ENCODE measurements at places on chromosomes 3 and 15.
A peak's percentile ranks its signal among the peaks of the same experiment; 100 is the strongest.

- no peak for DNase-seq
These were observed 69.3 kb downstream of the RAB11A start for GRCh38 chr15:65938604-65939003.

- no peak for DNase-seq
These were observed 56.9 kb downstream of the MEGF11 start for GRCh38 chr15:66196602-66197001.

GRCh38 chr3:134753999-134754742 is 40.9 kb upstream of the EPHB1 start:
- no peak for DNase-seq

DNA sequence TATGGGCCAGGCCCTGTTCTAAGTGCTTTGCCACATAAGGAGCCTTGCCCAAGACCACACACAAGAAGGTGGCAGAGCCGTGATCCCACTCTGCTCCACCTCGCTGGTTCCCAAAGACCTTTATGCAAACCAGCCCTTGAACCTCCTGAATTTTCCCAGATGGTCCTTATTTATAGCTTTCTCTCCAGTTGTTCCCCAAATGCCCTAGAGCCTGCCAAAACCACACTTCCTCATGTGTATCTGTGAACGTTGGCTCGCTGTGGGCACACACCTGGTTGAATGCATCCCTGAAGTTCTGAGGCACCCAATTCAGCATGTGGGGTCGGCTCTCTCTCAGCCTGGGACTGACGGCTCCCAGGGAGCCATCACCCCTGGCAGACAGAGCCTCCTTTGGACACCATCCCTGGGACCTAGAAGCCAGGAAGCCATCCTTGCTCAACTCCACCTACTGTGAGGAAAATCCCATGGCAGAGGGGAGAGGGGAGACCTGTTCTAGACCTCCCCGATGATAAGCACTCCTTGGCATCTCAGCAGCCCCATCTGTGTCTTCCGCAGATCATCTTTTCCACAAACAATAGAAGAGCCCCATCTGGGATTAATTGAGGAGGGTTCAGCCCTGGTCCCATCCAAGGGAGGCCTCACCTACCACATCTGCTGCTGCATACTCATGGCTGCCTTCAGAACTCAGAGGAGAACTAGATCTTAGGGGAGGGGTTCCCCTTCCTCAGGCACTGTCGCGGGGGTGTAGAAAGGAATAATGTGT is 42.3 kb upstream of the LIMD1 start:
- DNase-seq = no peak

DNA sequence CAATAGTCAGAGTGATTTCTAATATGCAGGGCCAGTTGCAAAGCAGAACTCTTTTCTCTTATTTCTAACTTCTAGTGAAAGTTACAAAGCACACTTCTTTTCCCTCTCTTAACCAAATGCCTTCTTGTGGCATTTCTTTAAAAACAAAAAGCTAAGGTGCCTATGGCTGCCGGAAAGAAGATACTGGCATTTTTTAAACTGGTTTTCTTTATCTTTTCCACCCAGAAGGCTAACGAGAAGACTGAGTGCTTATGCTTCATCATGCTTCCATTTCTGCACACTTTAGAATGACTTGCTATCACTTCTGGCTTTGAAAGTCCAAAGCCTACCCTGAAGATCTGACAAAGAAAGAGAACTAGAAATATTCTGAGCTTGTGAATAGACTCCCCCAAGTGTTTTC is 141.3 kb downstream of the P2RY1 start:
- DNase-seq = no peak

DNA sequence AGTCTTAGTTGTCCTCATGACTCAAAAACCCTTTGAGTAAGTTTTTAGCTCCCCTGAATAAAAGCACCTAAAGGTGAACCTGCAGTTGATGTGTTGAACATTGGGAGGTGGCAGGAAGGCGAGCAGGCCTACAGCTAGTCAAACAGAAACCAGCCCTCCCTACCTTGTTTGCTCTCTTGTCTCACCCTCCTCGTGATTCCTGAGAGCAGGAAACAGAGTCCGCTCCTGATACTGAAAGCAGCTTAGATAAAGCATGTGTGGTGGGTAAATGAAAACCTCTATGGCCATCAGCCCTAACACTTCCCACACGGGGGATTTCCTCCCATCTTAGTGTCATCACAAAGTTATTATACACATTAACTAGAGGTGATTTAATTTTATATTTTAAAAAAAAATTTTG is 21.8 kb upstream of the CLDN18 start:
- DNase-seq = no peak

DNA sequence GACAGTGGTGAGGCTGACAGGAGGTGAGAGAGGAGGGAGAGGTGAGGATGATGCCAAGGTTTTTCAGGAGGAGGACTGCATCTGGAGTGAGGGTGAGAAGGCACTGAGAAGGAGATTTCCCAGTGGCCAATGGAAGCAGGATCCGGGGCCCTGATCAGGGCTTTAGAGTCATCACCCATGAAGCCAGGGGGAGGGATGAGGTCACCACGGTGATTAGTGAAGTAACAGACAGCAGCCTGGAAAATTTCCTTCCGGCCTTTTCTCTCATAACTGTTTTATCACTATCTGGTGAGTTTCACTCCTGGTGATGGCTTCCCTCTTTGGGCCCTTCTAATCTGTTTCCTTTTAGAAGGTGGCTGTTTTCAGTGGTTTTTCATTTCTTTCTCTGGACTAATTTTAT is 80.5 kb upstream of the WNT5A start:
- no peak for DNase-seq

DNA sequence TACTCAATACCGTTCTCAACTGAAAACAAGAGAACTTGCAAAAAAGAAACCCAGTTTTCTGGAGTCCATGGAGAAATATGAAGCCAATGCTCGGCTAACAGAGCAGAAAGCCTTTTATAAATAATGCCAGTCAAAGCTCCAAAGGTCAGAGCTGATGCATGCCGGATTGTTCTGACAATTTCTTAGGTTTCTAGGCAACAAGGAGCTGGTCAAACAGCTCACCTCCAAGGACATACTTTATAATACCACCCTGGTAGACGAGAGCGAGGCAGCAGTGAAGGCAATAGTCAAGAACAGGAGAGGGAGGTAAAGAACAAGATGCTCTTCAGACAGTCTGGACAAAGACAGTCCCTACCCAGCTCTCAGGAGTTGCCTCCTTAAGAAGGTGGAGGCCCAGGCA is 111.1 kb downstream of the UBE3A start:
- DNase-seq = no peak

DNA sequence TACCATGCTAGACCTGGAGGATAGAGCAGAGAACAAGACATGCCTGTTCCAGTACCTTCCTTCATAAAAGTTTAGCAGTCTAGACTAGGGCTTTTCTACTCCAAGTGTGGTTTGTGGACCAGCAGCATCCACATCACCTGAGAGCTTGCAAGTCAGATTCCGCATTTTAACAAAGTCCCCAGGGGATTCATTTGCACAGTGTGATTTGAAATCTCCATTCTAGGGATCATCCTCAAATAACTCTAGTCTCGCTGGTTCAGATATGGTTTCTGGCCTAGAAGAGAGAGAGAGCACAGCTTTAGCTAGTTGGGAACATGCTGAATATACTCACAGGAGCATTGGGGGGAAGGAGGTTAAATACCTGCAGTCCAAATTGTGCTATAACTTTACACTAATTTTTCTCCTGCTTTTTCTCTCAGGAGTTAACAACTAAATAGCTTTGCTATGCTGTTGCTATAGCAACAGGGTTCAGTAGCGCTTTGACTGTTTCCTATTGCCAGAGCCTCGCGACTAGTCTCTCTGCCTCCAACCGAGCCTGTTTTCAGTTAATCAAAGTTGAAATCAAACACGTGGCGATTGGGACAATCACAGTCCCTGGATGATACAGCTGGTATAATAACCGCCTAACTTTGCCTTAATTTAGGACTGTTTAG is 64.0 kb upstream of the RASGRF1 start:
- no peak for DNase-seq

DNA sequence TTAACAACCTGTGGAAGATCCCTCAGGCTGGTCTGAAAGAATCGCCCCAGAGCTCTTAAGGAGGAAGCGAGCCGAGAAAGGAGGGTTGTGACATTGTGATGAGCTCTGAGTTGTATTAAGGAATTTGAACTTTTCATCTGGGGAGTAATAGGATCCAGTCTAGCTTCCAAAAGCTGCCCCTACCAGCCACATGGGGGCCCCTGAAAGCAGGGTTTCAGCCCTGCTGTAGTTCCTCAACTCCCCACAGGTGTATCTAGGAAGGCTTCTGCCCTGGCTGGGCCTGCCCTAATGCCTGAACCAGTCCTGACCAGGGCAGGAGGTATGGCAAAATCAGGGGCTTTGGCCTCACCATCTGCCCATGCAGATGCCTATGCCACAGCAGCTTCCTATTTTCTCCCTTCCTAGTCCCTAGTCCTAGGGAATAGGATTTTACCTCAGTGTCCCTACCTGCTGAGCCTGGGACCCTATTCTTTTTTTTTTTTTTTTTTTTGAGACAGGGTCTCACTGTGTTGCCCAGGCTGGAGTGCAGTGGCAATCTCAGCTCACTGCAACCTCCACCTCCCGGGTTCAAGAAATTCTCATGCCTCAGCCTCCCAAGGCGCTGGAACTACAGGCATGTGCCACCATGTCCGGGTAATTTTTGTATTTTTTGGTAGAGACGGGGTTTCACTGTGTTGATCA is 5.0 kb upstream of the AP3S2 start:
- peak; percentile 68 for DNase-seq

DNA sequence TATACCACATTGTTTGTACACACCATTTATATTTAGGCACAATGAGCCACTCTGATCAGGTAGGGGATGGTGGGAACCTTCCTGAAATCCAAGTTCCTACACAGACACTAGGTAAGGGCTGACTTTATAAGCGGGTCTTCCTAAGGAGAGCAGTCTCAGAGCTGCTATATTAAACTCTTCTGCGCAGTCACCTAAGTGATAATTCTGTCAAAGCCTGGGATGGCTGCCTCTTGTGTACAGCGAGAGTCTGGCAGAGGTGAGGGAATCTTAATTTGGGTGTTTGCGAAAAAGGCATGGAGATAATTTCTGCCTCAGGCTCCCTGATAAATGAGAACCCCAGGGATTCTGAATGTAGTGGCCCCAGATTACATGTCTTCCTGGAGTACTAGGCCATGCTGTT is 113.1 kb downstream of the EDEM1 start:
- DNase-seq = no peak

- DNase-seq = no peak
These were observed 356.3 kb upstream of the TBL1XR1 start for GRCh38 chr3:177553579-177553978.

DNA sequence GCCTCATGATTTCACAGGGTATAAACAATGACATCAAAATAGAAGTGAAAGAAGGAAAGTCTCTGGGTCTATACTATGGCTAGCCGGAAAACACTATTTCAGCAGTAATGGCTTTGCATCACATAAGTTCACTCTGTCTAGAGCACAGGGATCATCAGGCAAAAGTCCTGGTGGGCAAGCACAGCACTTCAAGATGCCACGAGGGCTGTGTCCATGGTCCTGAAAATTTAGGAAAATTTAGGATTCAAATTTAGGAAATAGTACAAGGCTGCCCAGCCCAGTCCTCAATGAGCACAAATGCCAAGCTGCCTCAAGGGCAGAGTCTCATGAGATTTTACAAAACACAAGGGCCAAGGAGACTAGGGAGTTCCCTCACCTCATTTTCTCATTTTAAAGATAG is 54.1 kb downstream of the RORA start:
- no peak for DNase-seq

GRCh38 chr3:31439890-31440750 is 92.6 kb upstream of the STT3B start:
- DNase-seq = no peak

GRCh38 chr3:122755491-122755890 is 38.1 kb downstream of the HSPBAP1 start:
- no peak for DNase-seq

- no peak for DNase-seq
These were observed 175.9 kb downstream of the PDZRN3 start for GRCh38 chr3:73448761-73449301.

GRCh38 chr15:70376929-70377691 is 279.4 kb upstream of the TLE3 start:
- peak; percentile 70 for DNase-seq

DNA sequence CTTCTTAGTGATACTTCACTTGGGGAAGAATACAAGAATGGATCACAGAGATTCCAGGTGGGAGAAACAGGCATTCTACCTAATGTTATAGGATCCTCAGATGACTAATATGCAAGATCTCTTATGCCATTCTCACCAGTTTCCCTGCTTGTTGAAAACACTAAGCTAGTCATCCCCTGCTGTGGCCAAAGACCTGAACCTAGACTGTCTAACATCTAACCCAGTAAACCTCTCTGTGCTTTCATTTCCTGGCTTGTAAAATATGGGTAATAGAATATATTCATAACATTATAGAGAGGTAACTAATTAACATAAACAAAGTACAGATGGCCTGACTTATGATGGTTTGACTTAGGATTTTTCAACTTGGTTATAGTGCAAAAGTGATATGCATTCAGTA is 776.3 kb downstream of the TUSC7 start:
- DNase-seq = no peak

DNA sequence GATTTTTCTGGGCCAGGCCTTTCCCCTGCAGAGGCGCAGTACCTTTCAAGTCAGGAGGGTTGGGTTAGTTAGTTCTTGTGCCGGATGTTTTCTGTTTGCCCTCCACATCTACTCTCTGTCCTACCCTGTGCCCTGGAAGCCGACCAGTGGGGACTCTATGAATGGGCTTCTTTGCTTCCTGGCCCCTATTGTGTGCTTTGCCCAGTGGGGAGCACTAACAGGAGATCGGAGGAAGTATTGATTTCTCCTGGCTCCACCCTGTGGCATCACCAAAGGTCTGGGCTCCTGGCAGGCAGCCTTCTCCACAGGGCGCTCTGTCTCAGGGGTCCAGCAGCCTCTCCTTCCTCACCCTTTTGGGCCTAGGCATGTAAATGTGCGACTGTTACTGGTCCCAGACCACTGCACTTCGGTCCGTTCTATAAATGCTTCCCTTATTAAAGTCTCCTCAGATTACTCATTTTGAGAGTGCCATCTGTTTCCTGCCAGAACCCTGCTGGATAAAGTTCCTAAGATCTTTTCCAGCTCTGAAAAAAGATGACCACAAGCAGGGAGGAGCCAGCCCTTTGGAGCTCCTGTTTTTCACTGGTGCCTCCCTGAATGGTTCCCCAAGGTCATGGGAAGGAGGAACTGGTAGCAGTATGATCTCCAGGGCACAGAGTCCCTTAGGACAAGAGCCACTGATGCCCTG is 44.5 kb downstream of the CTDSPL start:
- DNase-seq = peak; percentile 73

- no peak for DNase-seq
These were observed at the start of gene COL6A6 for GRCh38 chr3:130516645-130517512. Gene COL6A6, plus strand, starts transcription at chr3:130517177. Its CDS starts 43,188 bp downstream, at chr3:130560365.

DNA sequence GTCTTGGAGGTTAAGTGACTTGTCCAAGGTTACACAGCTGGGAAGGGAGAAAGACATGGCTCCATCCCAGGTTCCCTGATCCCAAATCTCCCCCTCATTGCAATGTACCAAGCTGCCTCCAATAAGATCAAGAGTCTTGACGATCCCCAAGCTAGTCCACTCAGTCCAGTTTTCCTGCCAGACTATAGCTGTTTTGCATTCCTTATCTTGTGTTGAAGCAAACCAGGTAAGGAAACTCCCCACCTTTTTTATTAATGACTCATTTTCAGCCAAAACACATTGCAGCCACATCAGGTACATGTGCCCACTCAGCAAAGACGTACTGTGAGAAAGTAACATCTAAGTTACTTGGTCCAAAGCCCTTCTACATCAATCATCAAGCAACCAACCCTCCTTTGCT is 41.9 kb downstream of the LIPC start:
- no peak for DNase-seq

Data from KBM-7 (cell line).